NCI-H460 (cell line): ENCODE measurements at places on chromosomes 4 and X. TPM values are rescaled to one million over a fixed set of nuclear protein-coding genes. Genes with fewer than 3 reads are reported as not detected.

ANKRD17 gene
- total RNA-seq: 33.7 and 36.1 TPM in 2 replicates

VCX3A gene
- not detected in 2 replicates for total RNA-seq

ALAS2 gene
- not detected in 2 replicates for total RNA-seq

BMPR1B gene
- 0.20 and 0.27 TPM in 2 replicates for total RNA-seq

AKAP14 gene
- total RNA-seq: not detected in 2 replicates

BEX1 gene
- not detected in 2 replicates for total RNA-seq

PRR32 gene
- not detected in 2 replicates for total RNA-seq

PCDH7 gene
- 5.7 TPM in 2 replicates for total RNA-seq

P2RY10 gene
- total RNA-seq: not detected in 2 replicates

SHROOM3 gene
- total RNA-seq: 0.40 and 0.58 TPM in 2 replicates

VCX3B gene
- not detected in 2 replicates for total RNA-seq

MAB21L2 gene
- not detected in 2 replicates for total RNA-seq

TLR6 gene
- total RNA-seq: 17.3 and 18.3 TPM in 2 replicates

AREG gene
- 6.8 and 7.0 TPM in 2 replicates for total RNA-seq

GPR34 gene
- 0.17 and 0.32 TPM in 2 replicates for total RNA-seq

GAGE12J gene
- total RNA-seq: not detected in 2 replicates

HS3ST1 gene
- 0.54 and 4.6 TPM in 2 replicates for total RNA-seq

ARL13A gene
- total RNA-seq: not detected in 2 replicates

MAGEB5 gene
- total RNA-seq: not detected in 2 replicates

KLKB1 gene
- total RNA-seq: 0.15 TPM in 1 of 2 replicates, not detected in the other

ITIH6 gene
- total RNA-seq: 0.02 and 0.03 TPM in 2 replicates

CXCL1 gene
- total RNA-seq: 507 and 527 TPM in 2 replicates

ADGRA3 gene
- 30.3 and 36.2 TPM in 2 replicates for total RNA-seq

FRG1 gene
- 39.9 and 41.8 TPM in 2 replicates for total RNA-seq

KDR gene
- 0.10 and 0.35 TPM in 2 replicates for total RNA-seq

BMP3 gene
- total RNA-seq: not detected in 2 replicates

GRSF1 gene
- total RNA-seq: 90.0 and 101 TPM in 2 replicates

GYPE gene
- total RNA-seq: 1.3 and 2.3 TPM in 2 replicates

GAGE1 gene
- total RNA-seq: not detected in 2 replicates

GUCY1B1 gene
- 0.58 and 1.1 TPM in 2 replicates for total RNA-seq

CXXC4 gene
- total RNA-seq: 0.03 and 0.22 TPM in 2 replicates

CACNA1F gene
- 0.05 TPM in 1 of 2 replicates, not detected in the other for total RNA-seq

SLC34A2 gene
- not detected in 2 replicates for total RNA-seq

SULT1E1 gene
- not detected in 2 replicates for total RNA-seq

GPRASP1 gene
- total RNA-seq: 0.94 and 2.2 TPM in 2 replicates

WDFY3 gene
- total RNA-seq: 25.7 and 31.8 TPM in 2 replicates

WDR45 gene
- 85.0 and 104 TPM in 2 replicates for total RNA-seq

RHOH gene
- 3.9 and 7.3 TPM in 2 replicates for total RNA-seq

CENPI gene
- 26.5 and 26.9 TPM in 2 replicates for total RNA-seq

TMEM156 gene
- total RNA-seq: 5.8 and 7.2 TPM in 2 replicates

HTT-AS gene
- total RNA-seq: not detected in 2 replicates

VEGFD gene
- 2.3 and 2.9 TPM in 2 replicates for total RNA-seq

GABRA4 gene
- total RNA-seq: not detected in 2 replicates

BRS3 gene
- total RNA-seq: not detected in 2 replicates

TCP11X2 gene
- total RNA-seq: not detected in 2 replicates

FRMD7 gene
- not detected in 2 replicates for total RNA-seq

PAGE2 gene
- not detected in 2 replicates for total RNA-seq
